ENCODE measurements at places on chromosomes 7 and 10.

GRCh38 chr7:99125505-99125865 is 18.4 kb downstream of the SMURF1 start:
- DNase-seq, result no peak

DNA sequence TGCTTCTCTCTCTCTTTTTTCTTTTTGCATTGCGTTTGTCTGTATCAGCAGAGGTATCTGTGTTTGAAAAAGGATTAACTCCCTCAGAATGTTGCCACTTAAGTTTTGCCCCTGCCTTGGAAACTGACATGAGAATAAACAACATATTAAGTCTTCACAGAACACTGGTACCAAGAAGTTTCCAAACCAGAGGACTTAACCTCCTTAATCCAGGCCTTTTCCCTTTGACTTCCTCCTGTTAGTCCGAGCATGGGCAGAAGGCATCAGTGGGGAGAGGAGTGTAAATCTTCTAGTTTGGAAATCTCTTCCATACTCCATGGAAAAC is 681.4 kb downstream of the LRMDA start:
- no peak for DNase-seq

GRCh38 chr7:34900891-34901513 is 136.3 kb downstream of the DPY19L1 start:
- peak; percentile 18 for DNase-seq

DNA sequence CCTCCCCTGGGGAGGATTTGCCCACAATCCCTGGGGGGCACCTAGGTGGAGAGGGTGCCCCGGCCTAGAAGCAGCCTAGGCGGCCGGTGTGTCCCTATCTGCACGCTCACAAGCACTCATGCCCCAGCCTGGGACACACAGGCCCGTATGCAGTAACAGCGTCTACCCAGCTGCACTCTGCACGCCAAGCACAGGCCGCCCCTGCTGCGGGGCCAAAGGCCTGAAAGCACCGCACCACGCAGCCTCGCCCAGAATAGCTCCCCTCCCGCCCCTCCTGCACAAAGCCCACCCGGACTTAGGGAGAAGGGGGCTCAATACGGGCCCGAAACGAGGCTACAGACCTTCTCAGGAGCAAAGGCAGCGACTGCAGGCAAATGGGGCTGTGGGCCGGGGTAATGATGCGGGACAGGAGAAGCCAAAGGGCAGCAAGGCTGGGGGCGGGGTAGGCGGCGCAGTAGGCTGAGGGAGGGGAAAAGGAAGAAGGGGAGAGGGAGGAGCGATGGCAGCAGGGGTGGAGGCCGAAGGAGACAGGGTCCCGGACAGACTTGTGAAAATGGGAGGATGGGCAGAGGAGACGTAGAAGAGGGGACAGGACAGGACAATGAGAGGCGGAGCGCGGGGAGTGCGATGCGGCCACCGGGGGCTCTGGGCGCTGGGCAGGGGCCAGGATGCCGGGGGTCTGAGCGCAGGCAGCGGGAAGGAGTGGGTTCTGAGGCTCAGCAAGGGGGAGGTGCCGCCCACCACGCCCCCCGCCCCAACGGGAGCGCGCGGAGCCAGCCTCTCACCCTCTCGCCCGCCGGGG is 544 bp downstream of the GPRIN2 start:
- no peak for DNase-seq

DNA sequence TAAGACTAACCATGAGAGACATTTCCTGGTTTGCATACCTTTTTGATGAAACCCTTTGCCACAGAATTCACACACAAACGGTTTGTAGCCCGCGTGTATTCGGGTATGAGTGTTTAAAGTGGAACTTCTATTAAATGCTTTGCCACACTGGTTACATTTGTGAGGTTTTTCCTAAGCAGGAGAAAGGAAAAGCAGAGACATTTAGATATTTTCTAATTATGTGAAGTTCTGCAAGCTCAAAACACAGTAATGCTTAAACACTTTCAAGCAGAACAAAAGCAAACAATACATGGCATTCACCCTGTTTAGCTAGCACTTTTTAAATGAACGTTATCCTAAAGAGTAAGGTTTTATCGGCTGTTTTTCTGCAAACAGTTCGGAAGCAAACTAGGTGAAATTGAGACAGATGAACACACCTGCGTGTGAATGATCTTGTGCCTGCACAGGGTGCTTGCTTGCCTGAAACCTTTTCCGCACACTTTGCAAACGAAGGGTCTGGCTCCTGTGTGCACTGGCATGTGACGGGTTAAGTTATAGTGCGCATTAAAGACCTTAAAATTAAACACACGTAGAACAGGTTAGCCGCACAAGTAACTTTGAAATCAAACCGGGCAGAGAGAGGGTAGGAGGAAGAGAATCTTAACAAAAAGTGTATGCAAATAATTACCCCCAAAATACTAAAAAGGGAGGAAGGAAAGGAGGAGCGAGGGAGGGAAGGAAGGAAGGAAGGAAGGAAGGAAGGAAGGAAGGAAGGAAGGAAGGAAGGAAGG is 1.6 kb downstream of the FEZF1 start:
- DNase-seq, result no peak

DNA sequence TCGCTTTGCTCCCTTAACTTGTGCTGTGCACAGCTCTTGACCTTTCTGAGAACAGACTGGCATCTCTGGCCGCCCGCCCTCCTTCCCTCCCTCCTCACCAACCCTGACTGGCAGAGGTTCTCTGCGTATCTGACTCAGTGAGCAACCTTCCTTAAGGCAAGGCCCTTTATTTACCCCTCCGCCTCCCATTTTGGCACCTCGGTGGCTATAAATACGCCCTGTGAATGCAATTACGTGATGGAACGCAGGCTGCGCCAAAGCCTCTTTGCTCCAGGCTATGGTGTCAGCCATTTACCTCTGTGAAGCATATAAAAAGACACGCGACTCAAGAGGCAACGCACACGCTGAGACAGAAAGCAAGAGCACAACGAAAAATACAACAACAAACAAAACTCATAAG is 764.3 kb downstream of the SUGCT start:
- DNase-seq, result no peak

DNA sequence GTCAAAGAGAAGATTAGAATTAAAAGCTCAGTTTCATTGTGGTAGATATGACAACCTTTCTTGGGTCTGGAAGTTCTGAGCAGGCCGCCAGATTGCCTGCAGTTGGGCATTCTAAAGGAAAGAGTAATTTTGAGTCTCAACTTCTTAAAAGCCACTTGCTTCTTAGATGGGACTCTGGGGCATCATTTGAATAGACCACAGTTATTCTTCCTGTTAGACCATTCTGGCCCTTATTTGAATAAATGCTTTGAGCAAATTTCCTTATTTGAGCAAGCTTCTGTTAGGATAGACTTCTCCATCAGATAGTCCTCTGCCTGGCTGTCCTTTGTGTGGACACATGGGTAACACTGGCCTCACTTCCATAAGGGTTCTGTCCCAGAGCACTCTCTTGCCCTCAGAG is 40.2 kb downstream of the SND1 start:
- peak; percentile 33 for DNase-seq
